Dermis lymphatic vessel endothelial cell (primary cell): ENCODE measurements at places on chromosomes 2 and 18. TPM values are rescaled to one million over a fixed set of nuclear protein-coding genes. Genes with fewer than 3 reads are reported as not detected.

B3GNT7 gene
- 10.7 and 13.0 TPM in 2 replicates for total RNA-seq

PRSS56 gene
- total RNA-seq, result not detected in 2 replicates

GALNT3 gene
- 0.11 and 0.17 TPM in 2 replicates for total RNA-seq

KDM3A gene
- 42.5 and 43.5 TPM in 2 replicates for total RNA-seq

TMEM17 gene
- total RNA-seq, result 1.5 and 2.1 TPM in 2 replicates

CFAP221 gene
- total RNA-seq, result under 0.01 TPM in 1 of 2 replicates, not detected in the other

CCDC150 gene
- total RNA-seq, result 5.9 and 7.3 TPM in 2 replicates

GPR39 gene
- under 0.01 TPM in 1 of 2 replicates, not detected in the other for total RNA-seq

AGXT gene
- not detected in 2 replicates for total RNA-seq

KCNF1 gene
- 3.4 and 7.3 TPM in 2 replicates for total RNA-seq

ITGB6 gene
- total RNA-seq, result not detected in 2 replicates

TMEM169 gene
- total RNA-seq, result 0.17 and 0.22 TPM in 2 replicates

MTIF2 gene
- total RNA-seq, result 23.3 and 35.2 TPM in 2 replicates

CHRND gene
- total RNA-seq, result not detected in 2 replicates

OTX1 gene
- 0.09 and 0.11 TPM in 2 replicates for total RNA-seq

CCDC148 gene
- 0.22 and 0.34 TPM in 2 replicates for total RNA-seq

PREB gene
- total RNA-seq, result 25.3 and 28.4 TPM in 2 replicates

SRD5A2 gene
- total RNA-seq, result not detected in 2 replicates

HOXD12 gene
- total RNA-seq, result not detected in 2 replicates

ACTG2 gene
- not detected in 2 replicates for total RNA-seq

ACKR3 gene
- 6.4 and 13.4 TPM in 2 replicates for total RNA-seq

PIEZO2 gene
- total RNA-seq, result 311 and 447 TPM in 2 replicates

ANKRD30B gene
- under 0.01 TPM in 1 of 2 replicates, not detected in the other for total RNA-seq

MFF gene
- total RNA-seq, result 39.9 and 49.1 TPM in 2 replicates

PLGLB2 gene
- 0.65 and 1.8 TPM in 2 replicates for total RNA-seq

EGR4 gene
- under 0.01 TPM in 1 of 2 replicates, not detected in the other for total RNA-seq

DCC gene
- under 0.01 TPM in 1 of 2 replicates, not detected in the other for total RNA-seq

KCNIP3 gene
- 0.11 and 0.17 TPM in 2 replicates for total RNA-seq

LRP2 gene
- total RNA-seq, result under 0.01 TPM in 2 replicates

CFAP65 gene
- total RNA-seq, result not detected in 2 replicates

PROM2 gene
- 0.09 and 0.22 TPM in 2 replicates for total RNA-seq

FSHR gene
- not detected in 2 replicates for total RNA-seq

EFEMP1 gene
- 1,851 and 8,510 TPM in 2 replicates for total RNA-seq

CIB4 gene
- not detected in 2 replicates for total RNA-seq

UGT1A3 gene
- total RNA-seq, result not detected in 2 replicates

SLC9A4 gene
- total RNA-seq, result not detected in 2 replicates

CD226 gene
- 1.2 and 1.5 TPM in 2 replicates for total RNA-seq

PLEK gene
- total RNA-seq, result 0.22 TPM in 1 of 2 replicates, not detected in the other

PSMA8 gene
- not detected in 2 replicates for total RNA-seq

IL1RN gene
- not detected in 2 replicates for total RNA-seq

FEV gene
- total RNA-seq, result not detected in 2 replicates

ZBTB7C gene
- total RNA-seq, result not detected in 2 replicates

PMAIP1 gene
- 10.5 and 12.9 TPM in 2 replicates for total RNA-seq

UPP2 gene
- not detected in 2 replicates for total RNA-seq

MPP4 gene
- 0.22 TPM in 1 of 2 replicates, not detected in the other for total RNA-seq

DSG1 gene
- total RNA-seq, result not detected in 2 replicates

PTH2R gene
- total RNA-seq, result under 0.01 TPM in 2 replicates

SLC5A7 gene
- not detected in 2 replicates for total RNA-seq

HAAO gene
- not detected in 2 replicates for total RNA-seq

MYO5B gene
- total RNA-seq, result 0.17 TPM in 1 of 2 replicates, not detected in the other

COL4A4 gene
- under 0.01 TPM in 2 replicates for total RNA-seq

SERPINB13 gene
- total RNA-seq, result not detected in 2 replicates

FLACC1 gene
- total RNA-seq, result 0.86 and 0.87 TPM in 2 replicates

SLC23A3 gene
- 0.54 and 1.2 TPM in 2 replicates for total RNA-seq
